ENCODE measurements at places on chromosomes 1 and 21.

- DNase-seq: no peak
These were observed 166.3 kb upstream of the RAB4A start for GRCh38 chr1:229104654-229105053.

- DNase-seq: no peak
These were observed 617.5 kb upstream of the BEND5 start for GRCh38 chr1:49394200-49394599.

- no peak for DNase-seq
These were observed 179.8 kb downstream of the ST6GALNAC3 start for GRCh38 chr1:76254104-76255030.

- DNase-seq: no peak
These were observed 94.5 kb downstream of the PRDM2 start for GRCh38 chr1:13794231-13795187.

DNA sequence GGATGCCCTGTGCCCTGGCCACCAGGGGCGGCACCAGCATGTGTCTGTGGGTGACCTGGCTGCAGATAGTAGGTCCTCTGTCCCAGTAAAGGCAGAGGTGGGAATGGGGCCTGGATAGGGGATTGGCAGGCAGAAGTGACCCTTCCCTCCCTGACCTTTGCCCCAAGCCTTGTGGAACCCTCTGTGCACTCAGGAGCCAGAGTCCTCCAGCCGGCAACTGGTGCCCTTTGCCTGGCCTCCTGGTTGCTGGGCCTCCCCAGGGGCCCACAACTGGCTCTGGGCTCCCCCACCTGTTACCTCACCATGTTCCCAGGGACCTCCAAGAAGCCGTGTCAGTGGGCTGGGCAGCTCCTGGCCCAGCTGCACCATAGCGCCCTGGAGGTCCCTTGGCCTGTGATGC, 10.0 kb downstream of the PLCH2 start:
- DNase-seq: no peak

DNA sequence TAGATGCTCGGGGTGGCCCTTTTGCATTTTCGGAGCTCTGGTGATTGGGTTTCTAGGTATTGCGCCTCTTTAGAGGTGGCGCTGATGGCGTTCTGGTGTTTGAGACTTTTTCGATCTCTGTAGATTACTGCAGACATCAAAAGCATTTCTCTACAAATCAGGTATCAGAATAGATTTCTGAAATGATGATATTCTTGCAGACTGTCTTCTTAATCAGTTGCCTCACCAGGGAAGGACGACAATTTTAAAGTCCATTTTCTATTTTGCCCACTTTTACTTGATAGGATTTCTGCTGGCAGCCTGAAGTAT, 65.2 kb upstream of the VAMP3 start:
- DNase-seq: no peak

DNA sequence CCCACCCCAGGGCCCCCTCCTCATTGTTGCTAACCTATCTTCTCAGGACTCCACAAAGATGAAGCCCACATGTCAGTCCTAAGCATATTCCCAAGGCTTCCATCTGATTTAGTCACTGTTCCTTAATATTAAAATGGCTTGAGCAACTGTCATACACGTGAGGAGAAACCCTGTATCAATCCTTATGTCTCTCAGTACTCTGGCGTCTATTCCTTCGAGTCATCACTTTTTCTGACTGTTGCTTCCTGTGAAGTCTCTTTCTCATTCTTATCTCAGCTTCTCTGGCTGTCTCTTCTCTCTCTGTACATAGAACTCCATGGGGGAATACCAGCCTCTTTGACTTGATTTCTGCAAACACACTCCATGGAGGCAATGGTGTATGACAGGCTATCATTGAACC, 98.4 kb downstream of the C4BPA start:
- DNase-seq: no peak

DNA sequence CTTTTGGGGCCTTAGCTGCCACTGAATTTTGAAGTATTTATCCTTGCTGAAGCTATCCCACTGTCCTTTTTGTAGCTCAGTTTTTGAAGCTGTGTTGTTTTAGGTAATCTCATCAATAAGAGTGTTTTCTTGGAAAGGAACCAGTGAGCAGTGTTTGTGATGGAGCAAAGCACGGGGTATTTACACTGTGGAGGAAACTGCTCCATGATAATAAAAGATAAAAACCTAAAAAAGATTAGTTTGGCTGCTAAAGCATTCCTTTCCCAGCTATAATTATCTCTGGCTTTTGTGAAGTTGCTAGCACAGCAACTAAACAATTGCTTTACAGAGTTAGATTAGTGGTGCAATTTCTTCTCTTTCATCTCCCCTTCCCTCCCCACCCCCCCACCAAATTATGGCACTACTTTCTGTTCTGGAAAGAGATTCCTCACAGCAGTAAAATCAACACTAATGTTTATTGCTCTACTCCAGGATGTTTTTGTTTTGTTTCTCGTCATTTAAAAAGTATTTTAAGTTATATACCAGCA, 21.5 kb downstream of the SRRM1 start:
- DNase-seq: no peak

Measured in breast epithelium (tissue), 4 donors.